T follicular helper cell (primary cell): ENCODE measurements at places on chromosomes 12 and 14.

- peak; percentile 38 for DNase-seq
Measured at GRCh38 chr12:57216014-57216911, at the start of gene NXPH4. TSS of gene NXPH4 (plus strand) at chr12:57216794. CDS start at chr12:57216970, 176 bp downstream.

DNA sequence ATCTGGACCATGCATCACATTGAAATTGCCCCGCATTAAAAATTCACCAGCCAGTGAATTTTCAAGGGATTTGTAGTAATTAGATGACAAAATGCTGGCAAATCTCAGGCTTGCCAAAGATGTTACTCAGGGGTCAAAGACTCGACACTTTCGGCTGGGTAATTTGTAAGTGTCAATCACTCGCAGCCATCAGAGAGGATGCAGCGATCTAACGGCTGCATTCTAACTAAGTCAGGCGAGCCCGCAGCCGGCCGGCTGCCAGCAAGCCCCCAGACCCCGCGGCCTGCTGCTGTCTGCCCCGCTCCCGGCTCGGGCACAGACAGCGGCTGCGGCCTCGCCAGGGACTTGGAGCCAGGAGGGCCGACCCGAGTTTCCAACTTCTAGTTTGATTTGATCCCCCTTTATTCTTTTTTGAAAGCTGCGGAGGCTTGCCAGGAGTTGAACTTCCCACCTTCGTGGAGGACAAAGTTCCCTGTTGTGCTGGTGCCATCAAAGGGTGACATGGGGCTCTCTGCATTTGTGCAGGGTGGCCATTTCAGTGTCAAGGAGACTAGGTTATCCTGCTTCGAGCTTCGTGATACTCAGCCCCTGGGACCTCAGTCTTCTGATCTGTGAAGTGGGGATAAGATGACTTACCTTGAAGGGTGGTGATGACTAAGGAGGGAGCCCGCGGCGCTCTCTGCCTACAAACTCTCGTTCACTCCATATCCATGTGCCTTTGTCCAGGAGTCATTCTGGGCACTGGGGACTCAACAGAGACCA is 169.9 kb downstream of the RBM19 start:
- DNase-seq = no peak

GRCh38 chr14:92626041-92626440 is 112.5 kb downstream of the RIN3 start:
- DNase-seq = no peak

GRCh38 chr14:64706593-64707193 is 2.5 kb downstream of the PLEKHG3 start:
- DNase-seq = no peak

DNA sequence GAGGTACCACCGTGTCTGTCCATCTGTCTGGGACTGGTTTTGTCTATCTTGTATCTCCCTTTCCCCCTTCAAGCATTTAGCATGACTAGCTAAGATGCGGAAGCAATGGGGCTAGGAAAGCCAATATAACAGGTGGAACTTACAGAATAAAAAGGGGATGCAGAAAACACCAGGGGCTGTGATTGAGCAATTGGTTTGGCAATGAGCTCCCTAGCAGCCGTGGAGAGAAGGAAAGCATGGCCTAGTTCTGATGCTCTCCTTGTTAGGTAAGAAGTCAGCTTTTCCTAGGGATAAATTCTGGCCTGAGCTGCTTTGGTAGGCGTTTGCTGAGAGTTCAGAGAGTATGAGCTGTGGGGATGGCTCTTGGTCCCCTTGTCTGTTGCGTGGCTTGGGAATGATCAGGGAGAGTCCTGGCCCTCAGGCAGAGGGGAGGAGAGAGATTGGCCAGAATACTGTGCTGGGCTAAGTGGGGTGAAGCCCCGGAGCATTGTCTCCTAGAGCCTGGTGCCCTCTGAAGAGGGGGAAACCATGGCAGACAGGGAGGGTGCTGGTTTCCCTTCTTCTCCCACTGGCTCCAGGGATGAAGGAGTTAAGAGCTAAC is 7.1 kb downstream of the SETD1B start:
- no peak for DNase-seq

DNA sequence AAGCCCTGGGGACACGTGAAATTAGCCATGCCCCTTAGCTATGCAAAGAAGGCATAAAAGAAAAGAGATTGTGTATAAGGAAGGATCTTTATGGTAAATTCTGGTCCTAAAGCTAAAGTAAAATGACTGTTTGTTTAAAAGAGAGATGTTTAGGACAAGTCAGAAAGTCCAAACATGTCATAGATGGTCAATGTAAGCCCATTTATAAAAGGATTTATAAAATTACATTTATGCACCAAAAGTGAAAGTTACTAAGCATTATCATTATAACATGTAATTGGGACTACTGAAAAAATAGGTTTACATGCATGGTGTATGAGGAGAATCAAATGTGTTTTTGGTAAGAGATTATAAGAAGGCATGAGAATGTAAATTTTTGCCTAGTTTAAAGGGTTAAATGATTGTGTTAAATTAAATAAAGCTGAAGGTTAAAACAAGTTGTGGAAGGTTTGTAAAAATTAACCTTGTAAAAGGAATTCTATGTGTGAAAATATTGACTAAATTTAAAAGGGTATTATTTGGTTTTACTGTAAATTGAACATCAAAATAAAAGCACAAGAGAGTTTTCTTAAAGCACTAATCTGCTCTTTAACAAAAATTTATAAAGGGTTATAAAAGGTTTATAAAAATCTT is 50.4 kb upstream of the TSPAN8 start:
- DNase-seq = no peak

GRCh38 chr12:12217018-12217359 is 49.9 kb downstream of the LRP6 start:
- DNase-seq = no peak

GRCh38 chr12:13087766-13088165 is 15.7 kb downstream of the GSG1 start:
- no peak for DNase-seq

DNA sequence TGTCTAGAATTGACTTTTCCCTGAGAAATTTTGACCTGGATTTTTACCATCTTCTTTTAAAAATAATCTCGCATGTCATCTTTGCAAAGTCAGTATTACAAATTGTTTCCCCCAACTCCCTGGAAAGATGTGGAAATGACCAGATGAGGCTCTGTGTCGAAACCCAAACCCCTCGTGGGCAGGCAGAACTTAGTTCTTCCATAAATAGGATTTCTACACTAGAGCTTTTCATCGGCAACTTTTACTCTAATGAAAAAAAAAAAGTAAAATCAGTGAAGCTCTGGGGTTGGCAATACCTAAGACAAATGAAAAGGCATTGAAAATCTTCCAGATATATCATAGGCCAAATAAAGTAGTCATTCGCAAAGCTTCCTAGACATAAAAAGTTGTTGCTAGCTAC is 17.0 kb downstream of the SSPN start:
- no peak for DNase-seq

GRCh38 chr12:89181271-89181920 is 170.9 kb downstream of the DUSP6 start:
- DNase-seq = no peak

- no peak for DNase-seq
Measured at GRCh38 chr14:32192712-32193373, 9.0 kb upstream of the RNU6-7 start.

- no peak for DNase-seq
Measured at GRCh38 chr12:14272956-14273912, 92.2 kb upstream of the ATF7IP start.

DNA sequence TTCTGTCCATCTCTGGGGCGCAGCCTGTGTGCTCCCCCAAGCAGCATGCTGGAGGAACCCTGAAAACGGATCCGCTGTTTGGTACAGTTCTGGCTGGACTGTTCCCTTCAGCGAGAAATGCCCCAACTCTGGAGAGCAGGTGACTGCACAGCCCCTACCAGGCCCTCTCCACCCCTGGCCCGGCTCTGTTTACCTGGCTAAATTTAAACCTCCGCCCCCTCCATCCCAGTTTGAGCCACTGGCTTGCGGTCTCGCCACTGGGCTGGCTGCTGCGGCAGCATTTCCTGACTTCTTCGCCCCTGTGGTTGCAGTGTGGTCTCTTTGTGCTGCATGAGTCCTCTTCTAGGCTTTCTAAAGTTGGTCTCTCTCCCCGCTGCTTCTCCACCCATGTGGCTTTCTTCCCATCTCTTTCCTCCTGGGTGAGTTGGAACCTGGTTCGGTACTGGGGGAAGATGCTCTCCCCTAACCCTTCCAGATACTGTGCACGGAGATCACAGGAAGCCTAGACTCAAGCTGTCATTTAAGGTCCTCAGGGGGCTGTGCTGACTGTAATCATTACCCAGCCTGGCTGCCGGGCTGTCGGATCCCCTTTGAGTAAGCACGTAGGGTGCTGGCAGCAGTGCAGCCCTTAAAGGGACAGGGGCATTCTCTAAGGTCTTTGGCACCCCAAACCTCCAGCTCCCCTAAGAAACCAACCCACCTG is 60.6 kb downstream of the FBXL14 start:
- DNase-seq = no peak

DNA sequence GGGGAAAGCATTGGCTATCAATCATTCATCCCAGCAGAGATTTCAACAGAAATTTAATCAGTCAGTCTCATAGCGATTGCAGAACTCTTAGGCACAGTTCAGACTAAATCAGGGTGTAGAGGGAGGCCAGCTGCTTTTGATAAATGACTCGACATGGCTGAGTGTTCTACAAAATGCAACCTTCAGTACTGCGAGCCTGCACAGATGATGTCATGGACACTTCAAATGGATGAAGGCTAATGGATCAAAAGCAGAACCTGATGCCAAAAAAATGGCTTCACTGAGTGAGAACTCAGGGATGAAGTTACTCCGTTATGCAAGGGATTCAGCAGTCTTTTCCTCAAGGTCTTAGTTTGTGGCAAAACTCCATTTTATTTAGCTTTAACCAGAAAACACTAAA is 167.3 kb downstream of the DACT1 start:
- no peak for DNase-seq

DNA sequence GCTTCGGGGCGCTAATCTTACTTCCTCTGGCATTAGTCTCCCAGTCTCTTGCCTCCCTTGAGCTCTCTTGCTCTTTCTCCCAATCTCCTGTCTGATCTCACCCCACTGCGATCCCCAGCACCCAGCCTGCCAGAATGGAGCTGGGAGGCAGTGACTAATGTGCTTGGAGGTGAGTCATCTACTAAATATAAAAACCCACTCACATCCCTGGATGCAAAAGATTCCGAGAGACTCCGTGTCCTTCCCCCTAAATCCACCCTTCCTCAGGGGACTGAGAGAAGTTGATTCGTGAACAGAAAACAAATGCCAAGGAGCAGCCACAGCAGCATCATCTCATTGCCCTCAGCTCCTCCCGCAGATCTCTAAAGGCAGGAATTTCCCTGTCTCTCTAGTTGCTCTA is 45.7 kb upstream of the KCNA5 start:
- no peak for DNase-seq

GRCh38 chr14:60722357-60723115 is 1.6 kb downstream of the SIX4 start:
- DNase-seq = no peak

DNA sequence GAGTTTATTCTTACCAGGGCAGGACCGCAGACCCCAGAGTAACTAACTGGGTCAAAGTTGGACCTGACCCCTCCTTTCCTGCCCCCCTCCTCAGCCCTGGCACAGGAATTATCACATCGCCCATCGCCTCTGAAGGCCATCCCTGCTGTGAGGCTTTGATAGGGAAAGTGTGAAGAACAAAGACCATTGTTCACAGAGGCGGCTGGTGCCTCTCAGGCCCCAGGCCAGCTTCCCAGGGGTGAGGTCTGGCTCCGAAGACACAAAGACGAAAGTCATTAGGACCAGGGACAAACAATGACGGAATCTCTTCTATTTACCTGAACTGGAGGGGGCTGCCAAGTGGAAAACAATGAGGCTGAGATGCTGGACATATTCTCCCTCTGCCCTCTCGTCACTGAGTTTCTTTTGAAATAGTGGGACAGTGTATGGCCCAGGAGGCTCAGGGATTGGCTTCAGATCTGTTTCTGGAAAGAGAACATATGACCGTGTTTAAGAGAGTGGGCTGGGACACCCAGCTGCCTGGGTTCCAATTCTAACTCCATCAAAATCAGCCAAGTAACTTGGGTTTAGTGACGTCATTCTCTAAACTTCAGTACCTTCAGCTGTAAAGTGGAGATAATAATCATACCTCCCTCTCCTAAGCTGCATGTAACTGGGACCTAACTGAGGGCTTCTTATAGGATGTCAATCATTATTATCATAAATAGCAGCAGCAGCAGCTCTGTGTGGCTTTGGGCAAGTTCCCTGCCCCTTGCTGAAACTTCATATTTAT is 769.4 kb downstream of the MED13L start:
- DNase-seq = no peak

- DNase-seq = no peak
Measured at GRCh38 chr12:119574255-119574654, 19.3 kb upstream of the TMEM233 start.

- DNase-seq = no peak
Measured at GRCh38 chr12:102824218-102824835, 92.7 kb downstream of the PAH start.

DNA sequence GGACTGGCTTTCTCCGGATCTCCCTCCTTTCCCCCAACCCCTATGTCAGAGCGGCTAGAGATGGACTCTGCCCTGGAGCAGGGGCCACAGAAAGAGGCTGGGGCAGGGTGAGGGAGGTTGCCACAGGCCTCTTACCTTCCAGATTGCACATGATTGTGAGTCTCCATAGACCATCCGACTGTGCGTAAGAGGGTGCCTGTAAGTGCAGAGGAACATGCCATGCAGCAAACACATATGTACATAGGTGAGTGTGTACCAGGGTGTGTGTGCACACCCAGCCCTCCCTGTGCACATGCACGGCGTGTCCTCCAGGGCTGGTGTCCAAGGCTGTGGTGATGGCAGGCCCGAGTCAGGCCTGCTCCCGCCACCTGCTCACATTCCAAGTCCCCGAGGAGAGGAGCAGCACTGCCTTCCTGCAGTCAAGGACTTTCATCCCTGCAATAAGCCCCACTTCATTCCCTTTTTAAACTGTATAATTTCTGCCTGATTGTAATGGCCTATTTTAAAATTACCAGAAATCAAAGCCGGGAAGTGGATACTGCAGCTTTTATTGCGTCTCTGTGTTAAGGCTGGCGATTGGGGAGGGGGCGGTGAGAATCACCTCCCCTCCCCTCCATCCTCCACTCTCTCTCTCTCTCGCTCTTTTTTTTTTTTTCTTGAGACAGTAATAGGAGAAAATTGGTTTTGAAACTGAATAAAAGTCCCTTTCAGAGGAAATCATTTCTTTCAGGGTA is 28.5 kb downstream of the FAM222A start:
- DNase-seq = no peak

GRCh38 chr14:99595524-99595923 is 8.5 kb downstream of the CCDC85C start:
- no peak for DNase-seq

DNA sequence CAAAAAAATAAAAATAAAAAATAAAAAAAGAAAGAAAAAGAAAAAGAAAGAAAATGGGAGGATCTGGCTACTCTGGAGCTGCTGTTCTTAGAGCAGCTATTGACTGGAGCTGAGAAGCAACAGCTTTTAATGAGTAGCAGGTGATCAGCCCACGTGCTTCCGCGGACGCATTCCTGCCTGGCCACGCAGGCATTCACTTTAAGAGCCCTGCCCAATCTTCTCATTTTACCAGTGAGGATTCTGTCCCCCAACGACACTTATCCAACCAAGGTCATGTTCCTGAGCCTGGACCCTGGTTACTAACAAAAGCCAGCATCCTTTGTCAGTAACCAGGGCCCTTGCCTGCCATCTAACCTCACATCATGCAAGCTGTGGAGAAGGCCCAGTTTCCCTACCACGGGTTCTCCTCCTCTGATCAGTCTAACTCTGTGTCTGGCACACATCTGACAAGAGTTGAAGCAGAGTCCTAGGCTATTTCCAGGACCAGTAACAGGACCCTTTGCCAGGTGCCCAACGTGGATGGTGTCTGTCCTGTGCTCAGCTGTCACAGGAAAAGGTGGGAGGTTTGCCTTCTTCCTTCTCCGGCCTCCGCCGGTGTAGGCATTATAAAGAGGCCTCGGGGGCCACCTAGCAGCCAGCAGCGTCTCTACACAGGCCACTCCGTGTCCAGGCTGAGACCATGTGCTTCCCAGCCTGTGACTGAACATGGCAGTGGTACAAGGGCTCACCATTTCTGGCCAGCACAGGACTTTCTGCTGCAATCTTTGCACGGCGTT is 60.9 kb upstream of the GPATCH2L start:
- no peak for DNase-seq
